ENCODE measurements at places on chromosomes 3 and 15.

GRCh38 chr3:115885621-115886020, 262.3 kb downstream of the GAP43 start:
- peak; percentile 24 for DNase-seq

- DNase-seq: no peak
These were observed 21.8 kb upstream of the KLHL6 start for GRCh38 chr3:183577346-183577745.

DNA sequence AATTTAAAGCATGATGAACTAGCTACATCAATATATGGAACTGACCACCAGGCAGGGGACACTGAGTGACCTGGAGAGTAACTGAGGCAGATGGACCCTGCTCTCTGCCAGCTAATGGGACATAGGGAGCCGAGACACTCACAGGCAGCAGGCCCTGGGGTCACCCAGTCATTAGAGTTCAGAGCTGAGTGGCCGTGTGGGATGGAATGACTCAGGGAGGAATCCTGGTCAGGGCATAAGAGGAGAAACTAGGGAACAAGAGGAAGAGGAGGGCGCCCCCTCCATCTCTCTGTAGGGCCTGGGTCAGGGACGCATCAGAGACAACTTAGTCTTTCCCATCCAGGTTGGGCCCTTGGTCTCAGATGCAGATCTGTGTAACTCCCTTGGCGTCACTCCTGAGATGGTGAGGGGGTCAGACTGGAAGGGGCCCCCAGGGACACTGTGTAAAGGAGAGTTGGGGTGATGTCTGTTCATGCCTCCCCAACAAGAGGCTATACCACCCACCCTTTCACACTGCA, 39.8 kb downstream of the CCDC12 start:
- peak; percentile 45 for DNase-seq

DNA sequence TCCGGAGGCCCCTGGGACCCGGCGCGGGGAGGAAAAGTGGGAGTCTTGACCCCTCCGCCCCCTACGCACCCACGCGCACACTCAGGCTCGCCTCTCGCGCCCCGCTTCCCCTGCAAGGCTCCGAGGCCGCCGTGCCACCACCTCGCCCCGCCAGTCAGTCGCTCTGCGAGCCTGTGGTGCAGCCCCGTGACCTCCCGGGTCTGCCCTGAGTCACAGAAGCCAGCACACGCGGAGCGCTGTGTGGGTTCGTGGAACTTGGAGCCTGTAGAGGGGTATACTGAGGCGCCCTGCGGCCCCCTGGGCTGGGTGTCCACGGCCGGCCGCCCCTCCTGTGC, 380 bp upstream of the ALS2CL start:
- DNase-seq: no peak

DNA sequence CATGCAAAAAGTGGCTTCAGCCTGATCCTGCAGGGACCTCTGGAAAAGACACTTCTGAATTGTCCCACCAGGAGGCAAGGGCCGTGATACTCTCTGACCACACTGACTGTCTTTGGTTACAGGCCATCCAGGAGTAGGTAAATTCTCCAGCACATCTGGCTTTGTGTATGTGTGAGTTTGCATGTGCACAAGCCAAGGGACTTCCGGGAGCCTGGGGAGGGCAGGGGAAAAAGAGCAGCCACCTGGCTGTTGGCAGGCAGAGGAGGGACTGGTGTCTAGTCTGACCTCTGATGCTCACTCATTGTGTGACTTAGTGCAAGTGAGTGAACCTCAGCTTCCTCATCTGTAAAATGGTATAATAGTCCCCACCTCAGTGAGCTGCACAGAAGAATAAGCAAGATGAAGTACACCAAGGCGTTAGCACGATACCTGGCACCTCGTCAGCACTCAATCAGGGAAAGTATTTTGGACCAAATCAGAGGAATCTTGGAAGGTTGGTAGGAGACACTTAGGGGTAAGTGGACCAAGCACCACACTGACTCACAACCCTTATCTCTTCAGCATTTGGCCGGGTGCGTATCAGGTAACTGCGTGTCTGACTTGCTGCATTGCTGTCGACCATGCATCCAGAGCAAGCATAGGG, 19.1 kb downstream of the KLHL6 start:
- no peak for DNase-seq

- DNase-seq: no peak
These were observed 95.7 kb downstream of the CD47 start for GRCh38 chr3:107994956-107995715.

DNA sequence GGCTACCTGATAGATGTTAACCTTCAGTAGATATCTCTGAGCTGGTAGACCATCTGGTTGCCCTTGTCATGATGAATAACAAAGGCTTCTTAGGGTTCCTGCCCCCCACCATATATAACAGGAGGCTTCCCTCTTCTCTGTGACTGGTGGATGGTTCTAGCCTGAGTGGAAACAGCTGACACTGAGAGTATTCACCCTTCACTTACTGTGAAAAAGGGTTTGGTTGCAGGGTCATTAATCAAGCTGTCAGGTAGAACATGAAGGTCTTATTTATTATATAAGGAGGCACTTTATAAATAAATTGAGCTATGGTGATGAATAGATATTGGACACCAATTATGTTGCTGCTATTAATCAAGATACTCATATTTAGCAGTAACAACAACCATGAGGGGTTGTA, 58.6 kb downstream of the CACNA2D3 start:
- no peak for DNase-seq

DNA sequence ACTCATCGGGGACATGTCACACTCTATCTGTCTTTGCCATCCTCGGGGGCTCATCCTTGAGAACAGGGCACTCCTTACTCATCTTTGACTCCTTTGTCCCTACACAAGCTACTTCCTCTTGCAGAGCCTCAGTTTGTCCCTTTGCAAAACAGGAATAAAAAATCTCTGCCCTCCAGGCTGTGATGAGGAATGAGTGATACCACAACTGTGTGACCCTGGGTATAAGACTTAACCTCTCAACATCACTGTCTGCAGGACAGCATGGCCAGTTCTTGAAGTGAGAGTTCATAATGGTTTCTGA, 48.5 kb downstream of the IQSEC1 start:
- DNase-seq: no peak

- DNase-seq: peak; percentile 68
These were observed 17.5 kb downstream of the VGLL3 start for GRCh38 chr3:86973440-86973839.

DNA sequence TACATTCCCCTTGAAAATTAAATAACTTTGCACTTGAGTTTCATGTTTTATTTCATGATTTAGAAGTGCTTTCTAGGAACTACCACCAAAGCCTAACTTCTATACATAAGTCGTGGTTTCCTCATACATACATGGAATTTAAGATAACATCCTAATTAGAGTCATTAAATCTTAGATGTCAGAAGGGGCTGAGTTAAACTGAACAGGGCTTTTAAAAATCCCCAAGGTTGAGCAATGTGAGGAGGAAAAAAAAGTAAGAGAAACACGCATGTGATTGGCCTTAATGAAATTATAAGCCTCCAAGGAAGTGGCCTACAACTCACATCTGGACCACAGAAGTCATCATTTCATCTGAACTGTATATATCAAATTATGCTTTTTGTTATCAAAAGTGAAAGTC, 303.1 kb upstream of the SEMA6D start:
- DNase-seq: no peak

DNA sequence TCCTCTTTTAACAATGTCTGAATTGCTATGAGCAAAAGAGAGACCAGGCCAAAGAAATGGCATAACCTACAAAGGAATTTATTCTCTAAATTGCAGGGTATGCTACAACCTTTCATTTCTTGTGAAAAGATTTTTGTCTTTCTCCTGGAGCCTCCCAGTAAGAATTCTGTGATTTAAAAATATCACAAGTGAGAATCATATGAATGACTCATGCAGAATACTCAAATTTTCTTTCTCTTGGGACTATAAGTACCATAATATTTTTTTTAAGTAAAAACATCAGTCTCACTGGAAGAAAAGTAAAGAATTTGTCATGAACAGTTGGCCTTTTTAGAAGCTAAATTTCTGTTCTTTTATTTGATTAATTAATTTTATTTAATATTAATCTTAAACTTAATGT, 26.3 kb downstream of the SYNPR start:
- DNase-seq: no peak

DNA sequence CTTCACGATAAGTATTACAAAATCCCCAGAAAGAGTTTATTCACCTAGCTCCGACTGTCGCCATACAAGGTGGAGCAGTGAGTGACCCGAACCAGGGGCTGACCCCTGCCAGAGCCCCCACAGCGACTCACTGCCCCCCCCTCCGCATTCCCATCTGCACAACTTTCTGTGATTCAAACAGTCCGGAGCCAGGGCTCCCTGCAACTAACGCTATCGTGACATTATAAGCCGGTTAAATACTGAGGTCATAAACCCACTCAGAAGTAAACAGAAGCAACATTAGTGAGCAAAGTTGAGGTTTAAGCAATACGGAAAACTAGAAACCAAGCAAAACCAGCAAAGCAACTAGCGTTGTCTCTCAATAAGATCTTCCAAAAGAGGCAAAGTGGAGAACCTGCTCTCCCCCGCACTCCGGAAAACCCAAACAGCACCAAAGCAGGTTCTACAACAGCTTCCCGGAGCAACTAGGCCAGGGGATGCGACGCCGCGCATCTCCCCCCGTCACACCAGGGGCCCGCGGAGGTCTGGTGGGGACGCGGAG, 642 bp downstream of the SCAP start:
- peak; percentile 21 for DNase-seq

DNA sequence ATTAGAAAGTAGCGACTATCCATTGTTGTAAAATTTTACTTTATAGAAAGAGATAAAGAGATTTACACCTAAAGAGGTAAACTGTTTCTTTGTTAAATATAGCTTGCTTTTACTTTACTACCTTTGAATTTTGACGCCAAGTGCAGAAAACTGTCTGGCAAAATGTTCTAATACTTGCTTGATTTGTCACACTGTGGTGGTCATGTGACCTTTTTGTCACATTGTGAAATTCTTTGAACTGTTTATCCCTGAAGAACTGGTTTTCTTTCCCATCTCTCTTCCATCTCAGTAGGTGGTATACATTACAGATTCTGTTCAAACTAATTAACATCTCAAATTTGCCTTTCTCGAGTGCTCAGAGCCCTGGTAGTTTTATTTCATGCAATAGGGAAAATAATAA, 327.4 kb downstream of the NAALADL2 start:
- no peak for DNase-seq

DNA sequence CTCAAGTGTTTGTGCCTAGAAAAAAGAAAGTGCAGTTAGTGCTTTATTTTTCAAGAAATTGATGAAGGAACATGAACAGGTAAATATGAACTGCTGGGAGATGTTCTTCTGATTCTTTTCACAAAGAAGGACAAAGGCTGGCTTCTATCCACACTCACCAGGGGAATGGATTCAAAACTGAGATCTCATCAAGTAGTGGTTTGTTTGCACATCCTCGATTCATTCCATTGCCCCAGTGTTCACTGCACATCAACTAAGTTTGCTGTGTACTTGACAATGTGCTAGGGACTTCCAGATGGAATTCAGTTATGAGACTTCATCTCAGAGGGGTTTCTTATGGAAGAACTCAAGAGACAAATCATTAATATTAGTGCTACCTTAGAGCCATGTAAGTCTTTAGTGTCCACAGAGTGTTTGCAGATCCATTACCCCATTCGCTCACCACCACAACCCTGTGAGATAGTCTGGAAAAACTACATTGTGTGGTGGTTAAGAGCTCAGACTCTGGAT, 332.9 kb upstream of the PPP2R3A start:
- no peak for DNase-seq

GRCh38 chr3:71587958-71588357, 4.4 kb upstream of the FOXP1 start:
- DNase-seq: no peak

GRCh38 chr3:136698361-136698760, 53.8 kb downstream of the STAG1 start:
- DNase-seq: no peak

DNA sequence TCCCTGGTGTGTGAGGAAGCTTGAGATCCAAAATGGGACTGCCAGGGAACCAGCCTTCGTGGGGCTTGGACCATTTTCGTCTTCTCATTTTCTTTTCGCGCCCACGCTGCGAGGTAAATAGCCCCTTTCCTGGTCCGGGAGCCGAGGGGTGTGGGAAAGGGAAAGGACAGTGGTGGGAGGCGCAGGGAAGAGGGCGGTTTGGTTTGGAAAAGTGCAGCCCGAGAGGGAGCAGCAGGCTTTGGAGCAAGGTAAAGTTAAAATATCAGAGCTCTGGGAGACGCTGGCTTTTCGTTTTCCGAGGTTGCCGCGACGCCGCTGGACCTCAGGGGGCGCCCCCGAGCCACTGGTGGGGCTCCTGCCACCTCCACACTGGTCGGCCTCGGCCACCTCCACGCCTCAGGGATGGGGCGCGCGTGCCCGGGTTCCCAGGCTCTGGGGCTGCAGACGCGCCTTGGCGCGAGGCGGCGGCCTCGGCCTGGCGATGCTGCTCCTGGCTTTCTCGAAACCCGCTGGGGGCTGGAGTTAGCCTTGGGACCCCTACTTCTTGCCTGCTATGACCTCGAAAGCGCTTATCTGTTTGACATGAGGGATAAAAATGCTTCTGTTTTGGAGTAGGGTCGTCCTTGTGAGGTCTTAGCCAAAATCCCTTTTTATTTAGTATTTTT, 3.2 kb downstream of the PTPRG start:
- DNase-seq: no peak

GRCh38 chr15:32834156-32834555, 116.4 kb downstream of the GREM1 start:
- DNase-seq: no peak

DNA sequence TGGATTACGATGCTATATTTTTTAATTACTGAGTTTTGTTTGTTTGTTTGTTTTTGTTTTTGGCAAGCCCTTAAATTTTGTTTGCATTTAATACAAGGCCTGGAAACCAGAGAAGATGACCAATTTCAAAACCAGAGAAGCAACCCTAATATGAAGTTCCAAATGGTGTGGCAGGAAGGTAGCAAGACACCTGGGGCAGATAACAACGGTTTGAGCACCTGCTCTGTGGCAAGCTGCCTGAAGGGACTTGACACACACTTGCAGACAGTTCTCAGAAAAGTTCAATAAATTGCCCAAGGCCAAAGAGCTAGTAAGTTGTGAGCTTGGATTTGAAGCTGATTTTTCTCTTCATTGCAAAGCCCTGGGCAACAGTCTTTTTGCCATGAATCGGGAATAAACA, 151.2 kb upstream of the UBE2E1 start:
- no peak for DNase-seq

DNA sequence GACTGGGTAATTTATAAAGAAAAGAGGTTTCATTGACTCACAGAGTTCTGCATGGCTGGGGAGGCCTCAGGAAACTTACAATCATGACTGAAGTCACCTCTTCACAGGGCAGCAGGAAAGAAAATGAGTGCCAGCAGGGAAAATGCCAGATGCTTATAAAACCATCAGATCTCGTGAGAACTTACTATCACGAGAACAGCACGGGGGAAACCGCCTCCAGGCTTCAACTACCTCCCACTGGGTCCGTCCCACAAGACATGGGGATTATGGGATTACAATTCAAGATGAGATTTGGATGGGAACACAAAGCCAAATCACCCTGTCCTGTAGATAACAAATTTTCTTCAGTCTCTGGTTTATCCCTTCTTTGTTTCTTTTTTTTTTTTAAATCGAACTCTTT, 31.0 kb upstream of the AVEN start:
- DNase-seq: peak; percentile 23

All from HT1080 (cell line).